Activated CD4-positive, CD25-positive, alpha-beta regulatory T cell treated with anti-CD3 and anti-CD28 coated beads, Interleukin-2, amount 50 U/mL, for 72 hours (primary cell): ENCODE measurements at places on chromosomes 12 and 14.

GRCh38 chr12:5033883-5034282 is 9.8 kb upstream of the KCNA5 start:
- no peak for DNase-seq

DNA sequence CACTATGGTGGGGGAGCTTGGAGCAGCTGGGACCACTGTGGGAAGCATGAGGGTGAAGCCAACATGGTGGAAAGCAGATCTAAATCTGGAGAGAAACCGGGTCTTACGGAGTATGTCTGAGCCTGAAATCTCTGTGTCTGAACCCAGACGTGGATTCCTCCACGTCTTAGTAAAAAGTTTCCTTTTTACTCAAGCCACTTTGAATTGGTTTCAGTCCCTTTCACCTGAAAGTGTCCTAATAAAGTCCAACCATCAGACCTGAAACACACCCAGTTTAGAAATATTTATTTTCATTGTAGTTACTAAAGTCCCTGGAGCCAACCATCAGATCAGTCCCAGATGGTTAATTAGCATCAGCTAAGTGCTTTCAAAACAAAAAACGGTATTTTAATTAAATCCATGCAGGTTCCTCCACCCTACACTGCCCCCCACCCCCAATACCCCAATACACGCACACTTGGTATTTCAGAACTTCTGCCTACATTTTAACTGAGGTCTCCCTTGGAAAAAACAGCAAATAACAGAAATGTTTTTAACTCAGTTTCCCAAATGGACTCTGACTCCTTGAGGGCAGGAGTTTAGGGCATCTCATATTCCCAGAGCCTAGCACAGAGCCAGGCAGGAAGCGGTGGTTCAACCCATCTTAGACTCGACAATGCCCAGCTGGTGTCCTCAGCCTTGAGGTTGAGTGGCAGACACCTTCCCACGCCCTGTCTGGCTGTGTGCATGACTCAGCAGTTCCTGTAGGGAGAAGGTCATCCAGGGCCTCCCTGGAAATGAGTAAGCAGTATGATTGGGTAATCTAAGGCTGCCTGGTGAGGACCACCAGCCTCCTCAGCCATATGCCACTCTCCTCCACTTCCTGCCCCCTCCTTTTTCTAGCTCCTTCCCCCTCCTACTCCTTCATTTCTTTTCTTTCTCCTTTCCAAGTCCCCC is 175.8 kb downstream of the TTC8 start:
- DNase-seq, result no peak

- no peak for DNase-seq
Measured at GRCh38 chr14:36450550-36450949, 69.5 kb downstream of the NKX2-1 start.

DNA sequence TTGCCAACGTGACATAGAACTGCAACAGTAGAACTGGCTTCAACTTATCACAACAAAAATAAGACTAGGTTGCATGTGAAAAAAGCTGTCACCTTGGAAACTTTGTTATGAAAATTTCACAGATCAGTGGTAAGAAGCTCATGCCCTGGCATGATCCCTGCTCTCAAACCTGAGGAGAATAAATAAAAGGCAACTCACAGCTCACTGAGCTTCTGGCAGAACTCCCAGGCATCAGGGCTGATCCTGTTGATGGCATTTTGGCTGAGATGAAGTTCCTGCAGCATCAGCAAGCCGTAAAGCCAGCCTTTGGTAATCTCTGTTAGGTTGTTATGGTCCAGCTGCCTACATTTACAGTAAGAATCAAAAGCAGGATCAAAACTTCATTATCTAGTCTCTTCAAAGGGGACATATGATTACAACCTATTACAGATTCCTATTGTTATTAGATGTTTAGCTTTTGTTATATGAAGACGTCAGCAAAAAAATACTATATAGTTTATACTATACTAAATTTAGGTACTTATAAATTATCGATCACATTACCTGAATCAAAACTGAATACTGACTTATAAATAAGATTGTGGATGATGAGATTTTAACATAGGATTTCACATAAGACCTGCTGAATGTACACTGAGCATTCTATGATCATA is 32.0 kb downstream of the LRIG3 start:
- DNase-seq, result no peak

- DNase-seq, result peak; percentile 67
Measured at GRCh38 chr12:57741844-57742738, 2.7 kb upstream of the TSPAN31 start.

GRCh38 chr14:75738192-75738591 is 77.1 kb downstream of the TTLL5 start:
- DNase-seq, result no peak

DNA sequence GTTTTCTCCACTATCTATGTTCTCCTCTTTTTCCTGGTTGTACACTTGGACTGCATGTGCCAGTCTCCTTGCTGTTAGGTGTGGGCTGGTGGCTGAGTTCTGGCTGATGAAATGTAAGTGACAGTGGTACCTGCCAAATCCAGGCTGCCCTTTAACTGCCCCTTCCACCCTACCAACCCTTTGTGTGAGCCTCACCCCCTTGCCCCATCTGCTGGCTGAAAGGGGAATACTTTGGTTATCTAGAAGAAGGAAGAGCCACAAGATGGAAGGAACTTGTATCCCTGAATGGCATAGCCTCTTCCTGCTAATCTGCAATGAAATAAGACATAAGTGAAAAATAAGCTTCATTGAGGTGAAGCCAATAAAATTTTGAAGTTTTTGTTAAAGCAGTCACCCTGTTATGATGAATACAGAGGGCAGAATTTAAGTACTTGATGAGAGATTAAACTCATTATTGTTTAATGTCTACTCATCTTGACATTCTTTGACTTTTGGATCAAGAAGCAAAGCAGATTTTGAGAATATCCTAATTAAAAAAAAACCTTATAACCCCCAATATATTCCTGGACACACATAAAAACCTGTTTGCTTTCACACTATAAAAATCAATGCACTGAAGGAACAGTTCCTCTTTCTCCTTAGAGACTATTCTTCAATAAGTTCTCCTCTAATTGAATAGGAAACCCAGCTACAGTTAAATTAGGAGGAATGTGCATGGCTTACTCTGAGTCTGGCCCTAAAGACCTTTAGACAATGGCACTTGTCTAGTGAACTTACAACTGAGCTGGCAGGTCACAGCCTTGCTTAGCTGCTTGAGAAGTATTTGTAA is 262.6 kb upstream of the BTG1 start:
- peak; percentile 53 for DNase-seq

- no peak for DNase-seq
Measured at GRCh38 chr14:69375722-69376121, 22.4 kb downstream of the ERH start.

DNA sequence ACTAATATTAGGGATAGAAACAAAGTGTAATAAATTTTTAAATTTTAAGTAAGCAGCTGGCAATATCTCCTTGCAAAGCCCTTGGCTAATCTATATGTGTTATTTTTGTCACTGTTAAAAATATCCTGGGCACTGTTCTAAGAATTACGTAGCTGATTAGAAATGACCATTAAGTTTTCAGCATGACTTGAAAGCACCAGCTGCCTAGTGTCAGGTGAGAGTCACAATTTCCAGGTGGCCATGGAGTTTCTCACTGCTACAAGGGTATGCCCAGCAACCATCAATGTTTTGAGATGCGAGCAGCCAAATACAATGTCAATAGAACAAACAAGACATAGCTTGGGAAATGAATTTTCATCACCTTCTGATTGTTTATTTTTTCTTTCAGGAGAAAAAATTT is 23.3 kb upstream of the GYS2 start:
- DNase-seq, result no peak

GRCh38 chr12:60257063-60257462 is 661.2 kb downstream of the SLC16A7 start:
- no peak for DNase-seq
